ENCODE measurements at places on chromosomes 6 and 20.

- DNase-seq, result no peak
Measured at GRCh38 chr6:7087066-7087465, 20.7 kb upstream of the RREB1 start.

- DNase-seq, result no peak
Measured at GRCh38 chr20:25544311-25544710, 41.0 kb downstream of the NINL start.

DNA sequence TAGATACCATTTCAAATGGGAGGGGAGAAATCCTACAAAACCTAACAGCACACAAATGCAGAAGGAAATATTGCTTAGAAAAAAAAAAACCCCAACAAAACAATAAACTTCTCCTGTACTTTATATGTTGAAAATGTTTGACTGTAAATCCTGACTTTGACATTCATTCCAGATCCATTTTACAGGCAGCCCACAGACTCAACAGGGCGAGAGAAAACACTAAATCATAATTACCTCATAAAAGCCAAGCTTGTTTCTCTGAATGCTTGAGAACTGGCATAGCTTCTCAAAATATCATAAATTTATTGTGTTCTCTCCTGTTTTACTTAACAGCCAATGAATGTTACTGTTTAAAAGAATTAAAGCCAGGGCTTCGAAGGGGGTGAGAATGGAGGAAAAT lies 273.2 kb downstream of the CD83 start:
- DNase-seq, result no peak

- DNase-seq, result no peak
Measured at GRCh38 chr6:33193619-33194018, 1.4 kb upstream of the COL11A2 start.

DNA sequence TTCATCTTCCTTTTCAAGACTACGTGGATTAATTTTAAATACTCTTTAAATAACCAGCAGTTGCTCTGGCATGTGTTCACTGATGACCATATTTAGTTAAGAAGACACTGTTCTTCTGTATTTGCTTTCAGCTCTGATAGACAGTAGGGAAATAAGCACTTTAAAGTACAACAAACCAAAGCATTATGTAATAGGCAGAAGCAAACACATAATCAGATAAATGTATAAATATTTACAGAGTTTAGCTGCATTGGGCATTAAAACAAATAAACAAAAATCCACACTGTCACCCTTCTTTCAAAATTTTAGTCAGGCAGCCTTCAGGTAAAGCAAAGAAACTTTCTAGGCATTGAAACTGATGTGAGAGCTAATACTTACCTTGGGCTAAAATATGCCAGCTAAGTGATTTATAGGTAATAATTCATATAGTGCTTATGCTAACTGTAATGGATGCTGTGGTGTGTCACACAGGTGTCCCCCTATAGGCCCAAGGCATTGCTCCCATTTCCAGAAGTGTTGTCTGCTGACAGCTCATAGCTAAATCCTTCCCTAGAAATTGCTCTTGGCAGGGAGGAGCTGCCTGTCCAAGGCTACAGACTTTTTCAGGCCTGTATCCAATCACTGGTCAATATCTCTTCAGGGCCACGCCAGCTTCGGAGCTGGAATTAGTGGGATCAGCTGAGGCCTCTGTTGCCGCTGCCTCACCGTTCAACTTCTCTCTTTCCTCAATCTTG lies 111.5 kb upstream of the CITED2 start:
- no peak for DNase-seq

DNA sequence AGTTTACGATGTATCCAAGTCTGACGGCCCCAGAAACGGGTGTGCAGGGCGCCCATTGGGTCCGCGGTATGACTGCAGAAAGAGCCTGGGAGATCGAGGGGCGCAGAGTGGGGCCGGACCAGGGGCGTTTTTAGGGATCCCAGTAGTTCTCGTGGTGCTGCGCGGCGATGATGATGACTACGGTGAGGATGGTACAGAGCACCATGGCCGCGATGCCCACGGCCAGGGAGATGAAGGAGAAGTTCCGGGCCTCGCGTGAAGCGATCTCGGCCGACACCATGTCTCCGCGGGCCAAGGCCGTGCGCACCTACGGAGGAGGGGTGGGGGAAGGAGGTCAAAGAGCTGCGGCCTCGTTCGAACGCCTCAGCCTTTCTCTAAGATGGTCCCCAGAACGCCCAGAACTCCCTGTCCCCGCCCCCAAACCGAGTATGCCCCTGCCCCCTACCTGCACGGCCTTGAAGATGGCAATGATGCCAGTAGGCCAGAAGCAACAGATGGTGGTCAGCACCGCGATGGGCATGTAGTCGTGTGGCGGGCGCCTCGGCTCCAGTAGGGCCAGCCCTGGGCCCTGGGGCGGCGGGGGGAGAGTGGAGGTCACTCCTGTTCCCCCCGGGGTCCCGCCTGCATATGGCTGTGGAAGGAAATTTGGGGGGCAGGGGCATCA lies 2.5 kb downstream of the PRRT1 start:
- DNase-seq, result no peak

DNA sequence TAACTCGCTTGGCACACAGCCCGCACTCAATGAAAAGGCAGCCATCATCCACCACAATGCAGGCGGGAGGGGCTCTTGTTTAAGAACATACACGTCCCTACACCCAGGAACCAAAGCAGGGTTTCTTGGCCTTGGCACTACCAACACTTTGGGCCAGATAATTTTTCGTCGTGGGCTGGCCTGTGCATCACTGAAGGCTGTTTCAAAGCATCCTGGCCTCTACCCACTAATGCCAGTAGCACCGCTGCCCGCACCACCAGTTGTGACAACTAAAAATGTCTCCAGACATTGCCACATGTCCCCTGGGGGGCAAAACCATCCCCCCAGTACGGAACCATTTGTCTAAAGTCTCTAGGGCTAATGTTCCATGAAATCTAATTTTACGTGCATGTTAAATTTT lies 13.0 kb downstream of the UQCC2 start:
- DNase-seq, result no peak

- no peak for DNase-seq
Measured at GRCh38 chr20:43102394-43102793, 87.3 kb downstream of the PTPRT start.

DNA sequence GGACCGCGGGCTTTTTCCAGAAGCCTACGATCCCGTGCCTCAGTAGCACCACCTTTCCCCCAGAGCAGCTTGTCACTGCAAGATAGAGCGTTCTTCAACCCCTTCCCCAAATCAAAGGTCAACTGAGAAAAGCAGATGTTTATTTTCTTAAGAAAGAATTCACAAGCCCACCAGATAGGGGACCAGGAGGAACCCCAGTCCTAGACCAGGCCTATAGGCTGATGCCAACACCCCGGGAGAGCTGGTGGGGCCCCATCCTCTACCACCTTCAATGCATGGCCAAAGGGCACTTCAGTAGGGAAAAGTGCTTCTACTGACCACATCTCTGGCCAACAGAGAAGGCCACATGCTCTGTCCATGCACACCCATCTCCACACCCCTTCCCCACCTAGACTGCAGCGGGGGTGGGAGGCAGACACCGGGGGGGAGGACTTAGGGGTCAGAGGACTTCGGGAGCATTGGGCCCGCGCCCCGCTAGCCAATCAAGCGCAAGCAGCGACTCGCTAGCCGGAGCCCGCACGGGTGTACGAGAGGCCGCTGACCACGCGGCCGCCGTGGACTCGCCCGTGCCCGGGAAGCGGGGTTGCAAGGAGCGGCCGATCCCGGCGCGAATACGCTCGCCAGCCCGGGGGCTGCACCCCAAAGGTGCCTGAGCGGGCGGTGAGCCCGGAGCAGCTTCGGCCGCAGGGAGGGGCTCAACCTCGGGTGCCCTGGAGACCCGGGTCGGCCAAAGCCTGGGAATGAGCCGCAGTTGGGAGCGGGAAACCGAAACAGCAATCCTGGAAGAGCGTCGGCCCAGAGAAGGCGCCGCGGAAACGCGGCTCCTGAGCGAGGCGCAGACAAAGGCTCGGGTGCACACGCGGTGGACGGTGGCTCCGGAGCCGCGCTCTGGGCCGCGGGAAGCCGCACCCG lies 2.8 kb downstream of the PDE10A start:
- peak; percentile 38 for DNase-seq

DNA sequence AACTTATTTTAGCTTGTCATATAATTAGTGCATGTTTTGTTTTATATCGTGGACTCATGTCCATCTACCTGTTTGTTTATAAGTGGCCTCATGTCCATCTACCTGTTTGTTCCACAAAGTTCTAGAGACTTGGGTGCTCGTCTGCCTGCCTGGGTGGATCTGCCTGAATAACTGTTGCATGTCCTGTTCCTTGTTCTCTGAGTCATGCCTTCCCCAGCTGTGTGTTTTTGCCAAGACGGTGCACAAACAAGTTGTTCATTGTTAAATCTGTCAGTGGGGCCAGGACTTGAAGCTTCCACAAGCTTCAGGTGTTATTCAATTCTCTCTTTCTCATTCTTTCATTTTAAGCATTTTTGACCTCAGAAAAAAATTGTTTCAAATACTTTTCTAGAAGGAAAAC lies 358.0 kb upstream of the CITED2 start:
- DNase-seq, result no peak

- DNase-seq, result peak; percentile 20
Measured at GRCh38 chr20:35511814-35512420, 17.5 kb downstream of the C20orf173 start.

- DNase-seq, result no peak
Measured at GRCh38 chr6:127343809-127344659, 625 bp upstream of the ECHDC1 start.

- no peak for DNase-seq
Measured at GRCh38 chr6:4543596-4543995, 232.6 kb upstream of the CDYL start.

DNA sequence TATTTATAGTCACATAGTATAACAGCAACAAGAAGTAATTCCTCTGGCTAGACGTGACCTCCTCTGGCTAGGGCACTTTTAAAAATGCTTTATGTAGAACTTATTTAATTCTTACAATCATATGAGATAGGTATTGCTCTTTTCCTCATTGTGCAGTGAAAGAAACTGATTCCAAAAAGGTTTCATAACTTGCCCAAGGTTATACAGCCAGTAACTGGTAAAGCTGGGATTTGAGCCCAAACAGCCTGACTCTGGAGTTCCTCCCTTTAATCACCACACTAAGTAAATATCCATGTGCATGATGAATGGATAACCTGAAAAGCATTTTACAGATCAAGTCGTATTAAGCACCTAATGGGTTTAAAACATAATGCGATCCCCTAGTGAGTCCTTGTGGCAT lies 214.6 kb downstream of the PRL start:
- no peak for DNase-seq

DNA sequence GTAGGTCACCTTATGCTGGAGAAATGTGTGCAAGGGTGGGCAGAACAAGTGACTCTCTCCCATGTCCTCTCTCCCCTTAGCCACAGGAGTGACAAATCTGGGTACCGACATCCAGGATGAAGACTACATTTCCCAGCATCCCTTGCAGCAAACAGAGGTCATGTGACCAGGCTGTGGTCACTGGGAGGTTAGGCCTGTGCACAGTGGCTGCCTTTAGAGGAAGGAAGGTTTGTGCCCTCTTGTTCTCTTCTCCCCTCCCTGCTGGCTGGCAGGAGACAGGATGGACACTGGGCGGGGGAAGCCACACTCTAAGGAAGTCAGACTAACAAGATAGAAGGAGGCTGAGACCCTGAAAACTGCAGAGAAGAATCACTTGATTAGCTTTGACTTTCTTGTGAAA lies 360.2 kb downstream of the PREX1 start:
- DNase-seq, result no peak

- DNase-seq, result no peak
Measured at GRCh38 chr6:24844903-24845302, 46.2 kb upstream of the ARMH2 start.

GRCh38 chr6:37005827-37006567 lies 542 bp downstream of the FGD2 start:
- no peak for DNase-seq

DNA sequence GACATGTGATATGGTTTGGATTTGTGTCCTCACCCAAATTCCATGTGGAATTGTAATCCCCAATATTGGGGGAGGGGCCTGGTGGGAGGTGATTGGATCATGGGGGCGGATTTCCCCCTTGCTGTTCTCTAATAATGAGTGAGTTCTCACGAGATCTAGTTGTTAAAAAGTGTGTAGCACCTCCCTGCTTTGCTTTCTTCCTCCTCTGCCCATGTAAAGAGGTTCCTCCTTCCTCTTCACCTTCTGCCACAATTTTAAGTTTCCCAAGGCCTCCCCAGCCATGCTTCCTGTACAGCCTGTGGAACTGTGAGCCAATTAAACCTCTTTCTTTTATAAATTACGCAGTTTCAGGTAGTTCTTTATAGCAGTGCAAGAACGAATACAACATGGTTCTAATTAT lies 2.1 kb upstream of the ZNF451 start:
- no peak for DNase-seq

- no peak for DNase-seq
Measured at GRCh38 chr6:49155316-49155715, 307.7 kb downstream of the MMUT start.

GRCh38 chr6:28988536-28989311 lies 16.4 kb downstream of the ZNF311 start:
- DNase-seq, result peak; percentile 93

GRCh38 chr20:8212286-8212685 lies 80.2 kb downstream of the PLCB1 start:
- no peak for DNase-seq

DNA sequence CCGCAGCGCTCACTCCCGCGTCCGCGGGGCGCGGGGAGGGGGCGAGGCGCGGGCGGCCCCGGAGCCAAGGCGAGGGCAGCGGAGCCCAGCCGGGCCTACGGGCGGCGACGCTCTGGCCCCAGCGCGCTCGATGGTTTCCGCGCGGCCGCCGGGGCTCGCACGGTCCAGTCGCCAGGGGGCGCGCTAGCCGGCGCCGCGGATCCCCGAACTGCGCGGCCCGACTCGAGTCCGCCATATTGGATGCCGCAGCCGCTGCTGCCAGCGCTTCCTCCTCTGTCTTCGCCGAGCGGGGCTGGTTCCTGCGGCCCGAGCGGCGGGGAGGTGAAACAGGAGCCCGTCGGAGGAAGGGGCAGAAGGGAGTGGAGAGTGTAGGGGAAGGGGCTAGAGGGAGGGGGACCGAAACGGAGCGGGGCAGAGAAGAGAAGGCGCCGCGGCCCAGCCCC lies at the start of gene SCAF8:
TSS of gene SCAF8 (plus strand) at position 234 of the 443 bp plus-strand sequence. CDS start 485 bp downstream, outside the sequence.
- DNase-seq, result peak; percentile 90

DNA sequence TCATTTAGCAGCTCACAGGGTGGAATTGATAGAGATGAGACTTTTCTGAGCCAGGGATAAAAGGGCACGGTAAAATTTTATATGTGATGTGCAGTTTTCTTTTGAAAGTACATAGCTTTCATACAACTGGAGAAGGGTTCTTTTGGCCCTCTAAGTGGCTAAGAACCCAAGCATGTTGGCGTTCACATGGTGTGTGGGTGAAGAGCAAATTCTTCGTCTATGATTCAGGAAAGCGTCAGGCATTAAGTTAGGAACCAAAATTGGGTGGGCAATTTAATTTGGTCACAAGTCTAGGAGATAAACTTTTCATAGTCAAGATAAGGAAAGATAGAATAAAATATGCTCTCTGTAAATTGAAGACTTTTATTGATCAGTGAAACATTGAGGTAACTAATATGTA lies 153.9 kb downstream of the UTRN start:
- DNase-seq, result no peak

DNA sequence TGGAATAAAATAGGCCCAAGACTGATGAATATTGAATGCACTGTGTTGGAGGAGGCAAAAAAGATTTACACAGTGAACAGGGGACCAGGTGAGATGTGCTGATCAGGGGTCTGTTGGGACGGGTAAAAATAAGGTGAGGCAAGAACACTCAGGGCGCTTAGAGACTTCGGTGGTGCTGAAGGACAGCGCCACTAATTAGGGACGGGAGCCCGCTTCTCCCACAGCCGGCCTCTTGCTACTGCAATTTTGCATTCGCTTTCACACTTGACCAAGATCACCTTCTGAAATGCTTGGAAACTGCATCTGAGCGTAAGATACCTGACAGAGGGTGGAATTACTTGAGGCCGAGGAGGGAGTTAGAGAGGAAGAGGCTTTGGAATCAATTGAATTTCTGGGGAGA lies 7.3 kb downstream of the TFAP2D start:
- peak; percentile 52 for DNase-seq

Data from endothelial cell (in vitro differentiated cells).